Thymus (tissue), 14 donors: ENCODE measurements at places on chromosomes 2 and 18. TPM values are rescaled to one million over a fixed set of nuclear protein-coding genes. Genes with fewer than 3 reads are reported as not detected.

- no peak for DNase-seq
These were observed 714 bp downstream of the ASXL3 start for GRCh38 chr18:33578518-33579348.

DNA sequence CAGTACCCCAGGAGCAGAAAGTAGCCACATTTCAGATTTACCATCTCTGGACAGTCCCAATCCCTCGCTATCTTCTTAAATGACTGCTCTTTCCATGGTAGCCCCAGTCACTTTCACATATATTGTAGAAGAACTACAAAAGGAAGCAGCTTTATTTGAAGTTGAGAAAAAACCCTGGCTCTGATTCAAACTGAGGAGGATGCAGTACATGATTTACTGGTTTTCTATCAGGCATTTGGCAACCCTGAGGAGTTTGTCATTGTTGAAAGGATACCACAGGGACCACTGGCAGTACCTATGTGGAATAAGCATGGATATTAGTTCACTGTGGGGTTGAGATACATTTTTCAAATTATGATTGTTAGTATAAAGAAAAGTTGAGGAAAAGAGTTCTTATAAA lies 640.9 kb upstream of the SETBP1 start:
- DNase-seq = no peak

GRCh38 chr2:127044977-127045661 lies 61.8 kb downstream of the BIN1 start:
- no peak for DNase-seq

DNA sequence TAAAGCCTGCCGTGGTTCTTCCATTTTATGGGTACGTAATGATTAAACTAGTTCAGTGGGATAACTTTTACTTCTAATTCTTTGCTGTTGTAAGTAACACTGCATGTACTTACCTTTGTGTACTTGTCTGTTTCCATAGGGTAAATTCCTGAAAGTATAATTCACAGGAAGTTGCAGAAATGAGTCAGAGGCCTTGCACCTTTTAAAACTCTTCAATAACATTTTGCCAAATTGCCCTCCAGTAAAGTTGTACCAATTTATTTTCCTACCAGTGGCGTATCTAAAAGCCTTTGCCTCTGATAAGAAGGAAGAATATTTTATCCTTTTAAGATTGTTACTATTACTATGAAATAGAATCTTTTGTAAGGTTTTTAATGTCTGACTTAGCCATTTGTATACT lies 65.1 kb downstream of the CAB39 start:
- no peak for DNase-seq

GRCh38 chr2:2016651-2017311 lies 272.5 kb upstream of the PXDN start:
- no peak for DNase-seq

GRCh38 chr2:232542715-232543467 lies 3.4 kb downstream of the CHRNG start:
- no peak for DNase-seq

GRCh38 chr2:41207578-41207977 lies 755.7 kb upstream of the SLC8A1 start:
- no peak for DNase-seq

GRCh38 chr2:130390460-130391057 lies 34.7 kb downstream of the PTPN18 start:
- no peak for DNase-seq

DNA sequence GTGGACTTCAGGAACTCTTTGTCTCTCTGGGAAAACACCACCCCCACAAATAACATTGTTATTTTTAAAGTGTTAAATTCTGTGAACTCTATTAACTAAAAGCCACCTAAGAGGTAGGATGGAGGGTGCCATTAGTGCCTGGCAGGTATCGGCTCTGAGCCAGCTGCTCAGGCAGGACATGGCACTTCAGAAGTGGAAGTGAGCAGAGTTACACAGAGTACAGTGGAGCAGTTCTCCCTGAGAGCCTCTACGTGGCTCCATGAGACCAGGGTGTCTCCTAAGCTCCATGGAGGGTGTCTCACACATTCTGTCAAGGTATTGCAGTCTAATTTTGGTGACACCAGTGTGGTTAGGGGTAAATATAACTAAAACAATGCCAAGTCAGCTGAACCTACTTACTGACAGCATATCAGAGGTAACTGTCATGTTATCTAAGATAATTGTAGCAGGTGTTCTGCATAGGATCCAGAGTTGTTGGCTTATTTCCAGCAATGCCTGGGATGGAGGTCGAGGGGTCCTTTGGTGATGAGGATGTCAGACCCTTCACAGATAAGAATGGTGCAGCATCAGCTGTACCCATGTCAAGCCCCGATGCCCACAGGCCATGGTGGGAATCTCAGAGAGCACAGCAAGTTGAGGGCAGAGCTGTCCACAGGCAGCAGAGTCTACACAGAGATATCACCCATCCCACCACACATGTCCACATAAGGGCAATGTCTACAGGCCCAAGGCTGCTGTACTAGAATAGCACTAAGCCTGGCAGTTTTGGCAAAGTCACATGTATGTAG lies 8.6 kb upstream of the MALL start:
- DNase-seq = no peak

DNA sequence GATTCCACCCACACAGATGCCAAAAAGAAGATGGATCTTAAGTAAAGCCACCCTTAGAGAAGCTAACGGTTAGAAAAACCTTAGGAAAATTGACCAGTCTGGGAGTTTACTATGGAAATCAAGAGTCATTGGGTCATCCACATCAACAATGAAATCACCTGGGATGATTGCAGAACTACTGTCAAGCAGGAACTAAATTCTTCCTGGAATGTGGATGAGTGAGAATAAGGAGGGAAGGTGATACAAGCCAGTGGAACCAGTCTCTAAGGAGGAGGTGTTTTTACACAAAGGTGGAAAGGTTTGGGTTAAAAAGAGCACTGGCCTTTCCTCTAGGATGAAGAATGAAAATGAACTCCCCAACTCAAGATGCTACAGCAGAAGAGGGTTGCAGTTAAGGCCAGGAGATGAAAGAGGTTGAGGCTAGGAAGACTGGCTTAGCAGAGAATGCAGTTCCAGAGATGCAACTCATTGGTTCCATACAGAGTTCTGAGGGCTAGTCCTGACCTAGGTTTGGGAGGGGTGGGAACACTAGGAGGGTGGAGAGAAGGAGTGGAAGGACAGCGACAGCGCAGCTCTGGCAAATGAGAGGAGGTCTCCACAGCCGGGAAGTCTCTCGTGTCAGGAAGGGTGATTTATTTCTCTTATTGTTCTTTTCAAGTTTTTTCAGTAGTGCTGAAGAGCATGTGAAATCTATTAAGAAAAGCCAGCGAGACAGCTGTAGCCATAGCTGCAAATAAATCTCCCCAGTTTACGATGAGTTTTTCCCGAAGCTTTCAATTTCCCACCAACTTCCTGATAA lies 27.7 kb upstream of the KDM3A start:
- DNase-seq = no peak

GRCh38 chr2:230569298-230569697 lies 143.3 kb upstream of the CAB39 start:
- no peak for DNase-seq

GRCh38 chr18:34729264-34729663 lies 19.2 kb downstream of the DTNA start:
- no peak for DNase-seq

DNA sequence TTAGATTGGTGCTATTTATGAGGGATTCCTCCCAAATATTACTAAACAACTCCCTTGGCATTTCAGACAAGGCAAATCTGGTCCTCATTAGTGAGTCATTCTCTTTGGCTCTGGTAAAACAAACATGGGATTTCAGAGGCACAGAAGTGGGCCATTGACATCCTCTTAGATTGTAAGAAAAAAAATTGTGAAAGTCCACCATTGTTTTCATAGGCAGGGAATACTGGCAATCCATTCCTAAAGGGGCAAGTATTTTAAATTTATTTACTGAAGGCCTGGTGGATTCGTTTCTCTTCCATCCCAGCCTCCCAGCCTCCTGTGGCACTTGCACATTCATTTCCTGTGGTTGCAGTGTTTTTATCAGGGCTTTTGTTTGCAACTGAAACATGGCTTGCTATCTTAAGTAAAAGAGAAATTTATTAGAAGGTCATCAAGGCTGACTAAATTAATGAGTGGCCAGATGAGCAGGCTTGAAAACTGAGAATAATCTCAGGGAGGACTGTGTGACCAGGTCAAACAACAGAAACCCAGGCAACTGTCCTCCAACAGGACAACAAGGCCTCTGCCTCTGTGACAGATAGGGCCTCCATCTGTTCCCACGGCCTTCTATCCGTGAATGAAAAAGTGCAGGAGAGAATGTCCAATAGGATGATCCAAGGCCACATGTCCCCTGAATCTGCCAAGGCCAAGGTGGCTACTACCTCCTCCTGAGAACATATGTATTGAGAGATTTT lies 23.1 kb upstream of the TNFAIP6 start:
- no peak for DNase-seq

GRCh38 chr2:221680548-221680947 lies 108.4 kb upstream of the EPHA4 start:
- no peak for DNase-seq

DNA sequence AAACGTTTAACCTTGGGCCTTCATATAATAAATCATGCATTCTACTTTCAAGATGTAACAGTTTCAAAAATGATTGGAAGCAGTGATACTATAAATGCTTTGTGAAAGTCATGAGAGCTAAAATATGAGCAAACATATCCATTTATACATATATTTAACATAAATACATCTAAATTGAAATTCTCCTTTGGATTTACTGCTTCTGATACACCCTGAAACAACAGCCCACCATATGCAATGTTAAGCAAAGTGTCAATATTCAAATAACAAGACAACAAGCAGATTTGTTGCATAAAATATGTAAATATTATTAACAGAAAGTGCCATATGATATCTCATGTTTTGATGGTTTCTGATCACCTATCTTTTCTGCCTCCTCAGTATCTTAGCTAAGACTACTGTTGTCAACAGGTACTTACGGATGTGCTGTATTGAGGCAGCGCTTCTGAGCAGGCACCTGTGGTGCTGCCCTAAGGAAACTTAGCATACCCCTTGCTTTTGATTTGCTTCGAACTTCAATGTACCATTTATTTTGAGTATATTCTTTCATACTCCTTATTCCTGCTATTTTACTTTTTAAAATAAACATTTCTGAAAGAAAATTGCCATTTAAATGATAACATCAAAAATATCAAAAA lies 6.1 kb downstream of the FIGN start:
- DNase-seq = no peak

GRCh38 chr2:188787021-188787657 lies 187.0 kb upstream of the COL3A1 start:
- no peak for DNase-seq

- no peak for DNase-seq
These were observed 71.5 kb downstream of the LTBP1 start for GRCh38 chr2:33018271-33018670.

DNA sequence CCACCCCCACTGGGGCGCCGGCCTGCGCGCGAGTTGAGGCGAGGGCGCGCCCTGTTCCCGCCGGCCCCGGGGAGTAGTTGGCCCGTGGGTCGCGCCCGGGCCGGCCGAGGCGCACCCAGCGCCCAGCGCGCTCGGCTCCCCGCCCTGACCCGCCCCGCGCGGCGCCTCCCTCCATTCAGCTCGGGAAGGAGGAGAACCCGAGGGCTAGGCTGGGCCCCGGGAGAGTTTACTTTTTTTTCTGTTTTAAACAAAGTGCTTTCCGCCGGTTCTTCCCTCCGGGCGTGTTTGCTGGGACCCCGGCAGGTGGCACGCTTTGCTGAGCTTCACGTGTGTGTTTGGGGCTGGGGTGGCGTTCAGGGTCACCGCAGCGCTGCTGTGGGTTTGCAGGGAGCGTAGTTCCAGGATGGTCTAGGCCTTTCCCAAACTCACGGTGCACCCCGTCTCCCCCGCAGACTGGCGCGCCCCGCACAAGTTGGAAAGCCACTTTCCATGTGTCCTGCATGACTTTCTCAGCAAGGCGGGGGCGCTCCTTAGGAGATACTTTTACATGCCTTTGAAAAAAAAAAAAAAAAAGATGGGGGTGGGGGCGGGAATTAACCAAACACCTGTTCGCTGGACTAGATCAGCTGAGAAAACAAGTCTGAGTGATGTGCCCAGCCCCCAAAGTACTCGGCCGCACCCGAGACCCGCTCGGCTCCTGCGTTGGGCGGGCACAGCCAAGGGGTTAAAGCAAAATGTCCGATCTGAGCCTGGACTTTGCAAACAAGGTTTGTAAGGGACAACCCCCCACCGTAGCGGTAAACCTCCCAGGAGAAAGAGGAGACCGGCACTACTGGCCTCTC lies 825 bp downstream of the ITGA6 start:
- peak; percentile 83 for DNase-seq

DNA sequence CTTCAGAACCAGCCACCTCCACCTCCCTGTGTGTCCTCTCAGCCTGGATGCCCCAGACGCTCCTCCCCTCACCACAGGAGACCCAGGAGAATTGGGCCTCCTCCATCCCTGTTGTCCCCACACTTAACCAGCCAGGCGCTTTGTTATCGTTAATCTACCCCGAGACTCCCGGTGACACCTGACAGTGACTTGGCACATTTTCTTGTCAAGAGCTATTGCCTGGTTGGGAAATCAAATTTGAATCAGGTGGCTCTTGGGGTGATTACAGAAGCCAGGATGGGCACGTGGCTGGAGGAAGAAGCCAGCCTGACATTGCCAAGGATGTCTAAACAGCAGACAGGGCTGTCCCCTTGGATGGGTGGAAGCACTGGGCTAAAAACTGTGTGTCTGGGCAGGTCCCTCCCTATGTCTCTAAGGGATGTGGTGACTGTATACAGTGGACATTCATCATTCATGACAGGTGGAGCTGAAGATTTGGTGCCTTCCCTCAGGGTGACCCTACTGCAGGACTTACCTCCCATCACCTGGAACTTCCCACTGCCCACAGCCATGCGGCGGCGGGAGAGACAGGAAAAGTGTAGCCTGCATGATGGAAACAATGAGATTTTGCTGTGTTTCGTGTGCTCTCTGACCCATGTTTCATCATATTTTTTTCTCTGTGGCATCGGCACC lies 157.2 kb upstream of the CAPN13 start:
- no peak for DNase-seq

DNA sequence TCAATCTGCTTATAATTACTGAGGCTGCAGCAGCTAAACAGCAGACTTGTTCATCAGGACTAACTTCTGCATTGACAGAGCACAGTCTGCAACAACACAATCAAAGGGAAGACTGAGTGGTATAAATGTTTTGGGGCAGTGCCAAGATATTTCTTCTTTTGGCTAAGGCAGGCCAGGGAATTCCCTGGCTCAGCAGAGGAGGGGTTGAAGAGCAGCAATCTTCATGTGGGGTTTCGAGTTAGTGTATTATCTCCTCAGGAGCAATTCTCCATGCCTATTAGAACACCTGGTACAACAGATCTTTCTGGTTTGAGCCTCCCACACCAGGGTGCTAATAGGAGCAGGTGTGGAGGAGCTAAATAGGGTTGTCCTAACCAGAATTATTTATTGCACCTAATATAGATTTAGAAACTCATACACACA lies 103.0 kb upstream of the STK17B start:
- no peak for DNase-seq

COLEC12 gene
- total RNA-seq = 5.6 TPM

RNF103 gene
- 9.7 TPM for total RNA-seq

COL4A3 gene
- 0.94 TPM for total RNA-seq

CABLES1 gene
- 5.1 TPM for total RNA-seq

NAGK gene
- total RNA-seq = 93.2 TPM

PLEK gene
- total RNA-seq = 41.3 TPM

ALK gene
- 0.19 TPM for total RNA-seq

CXCR4 gene
- 198 TPM for total RNA-seq

BCL2 gene
- total RNA-seq = 17.5 TPM

TNS1 gene
- 8.3 TPM for total RNA-seq

ARHGEF4 gene
- 2.9 TPM for total RNA-seq

RBKS gene
- 1.8 TPM for total RNA-seq

CDH19 gene
- 0.05 TPM for total RNA-seq
